Astrocyte of the hippocampus (primary cell): ENCODE measurements at places on chromosomes 4 and X.

- DNase-seq, result no peak
Observed at GRCh38 chr4:138889216-138889615, 126.4 kb upstream of the NOCT start.

DNA sequence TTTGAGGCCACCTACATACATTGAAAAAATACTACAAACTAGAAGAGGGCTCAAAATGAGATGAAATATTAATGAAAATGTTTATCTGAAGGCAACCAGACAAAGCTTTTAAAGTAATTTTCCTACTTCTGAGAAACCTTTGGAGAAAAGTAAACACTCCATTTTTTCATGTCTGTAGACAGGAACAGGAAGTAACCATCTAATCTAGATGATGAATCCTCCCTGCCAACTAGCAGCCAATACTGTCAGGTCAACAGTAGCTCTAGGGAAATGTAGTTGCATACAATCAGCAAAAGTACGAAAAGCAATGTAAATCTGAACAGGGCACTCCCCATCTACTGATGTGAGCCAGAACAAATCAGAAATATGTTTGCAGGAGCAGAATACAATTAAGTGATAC lies 49.0 kb downstream of the AMMECR1 start:
- no peak for DNase-seq

DNA sequence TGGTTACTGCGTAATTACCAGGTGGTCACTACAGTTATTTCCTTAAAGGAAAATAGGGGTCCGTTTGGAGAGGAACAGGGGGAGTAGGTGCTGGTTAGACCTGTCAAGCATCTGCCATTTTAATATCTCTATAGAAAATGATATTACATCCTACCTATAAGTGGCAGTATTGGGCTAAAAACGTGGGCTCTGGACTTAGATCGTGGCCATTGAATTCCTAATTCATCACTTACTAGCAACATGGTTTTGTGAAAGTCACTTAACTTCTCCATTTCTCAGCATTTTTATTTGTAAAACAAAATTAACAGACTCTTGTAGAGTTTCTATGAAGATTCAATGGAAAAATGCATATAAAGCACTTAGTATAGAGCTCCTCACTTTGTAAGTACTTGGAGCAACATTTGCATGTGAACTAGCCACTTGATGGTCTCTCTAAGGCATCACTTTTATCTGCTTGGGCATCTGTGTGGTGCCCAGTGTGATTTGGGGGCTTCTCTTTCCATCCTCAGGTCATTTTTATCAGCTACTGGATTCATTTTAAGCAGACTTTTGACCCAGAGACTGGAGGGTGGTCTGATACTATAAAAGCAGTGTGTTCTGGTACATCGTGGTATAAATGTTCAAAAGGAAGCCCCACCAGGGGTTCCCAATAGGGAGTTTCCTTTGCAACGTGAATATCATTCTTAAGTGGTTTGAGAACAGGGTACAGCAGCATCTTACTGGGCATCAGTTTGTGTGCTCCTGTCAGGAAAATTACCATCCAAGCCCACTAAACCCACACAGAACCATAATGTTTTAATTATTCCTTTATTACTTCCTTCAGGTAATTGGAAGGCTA lies 42.7 kb upstream of the RASSF6 start:
- DNase-seq, result peak; percentile 73

DNA sequence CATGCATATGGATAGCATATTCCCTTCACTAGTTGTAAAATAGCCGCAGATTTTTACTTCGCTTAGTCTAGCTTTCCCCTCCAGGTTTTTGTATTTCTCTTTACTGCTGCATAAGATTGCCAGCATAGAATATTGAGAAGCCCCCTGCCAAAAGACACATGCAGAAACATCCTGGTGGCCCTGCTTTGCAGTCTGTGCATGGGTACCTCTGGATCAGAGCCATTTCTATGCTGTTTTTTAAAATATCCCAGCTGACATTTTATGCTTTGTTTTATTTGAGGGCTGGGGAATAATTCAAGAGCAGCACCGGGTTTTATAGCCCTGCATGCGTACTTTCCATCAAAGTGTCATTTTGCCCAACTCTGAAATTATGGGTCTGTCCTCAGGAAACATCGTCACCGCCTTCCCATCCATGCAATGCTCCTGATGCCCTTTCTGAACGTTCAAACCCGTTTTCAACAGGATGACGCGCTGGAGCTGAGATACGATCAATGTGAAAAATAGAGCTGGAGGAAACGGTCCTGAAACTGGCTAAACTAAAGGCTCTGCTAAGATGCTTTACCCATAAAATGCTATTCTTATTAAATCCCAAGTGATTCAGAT lies 314.3 kb downstream of the EVC2 start:
- no peak for DNase-seq

- no peak for DNase-seq
Observed at GRCh38 chr4:7002336-7002735, 40.8 kb upstream of the TADA2B start.

- DNase-seq, result no peak
Observed at GRCh38 chr4:15917297-15917696, 21.2 kb downstream of the FGFBP1 start.

- DNase-seq, result peak; percentile 75
Observed at GRCh38 chrX:129523079-129523911, at the start of gene SMARCA1. SMARCA1 (minus strand) TSS chrX:129523490; CDS start chrX:129523370, 120 bp downstream.

DNA sequence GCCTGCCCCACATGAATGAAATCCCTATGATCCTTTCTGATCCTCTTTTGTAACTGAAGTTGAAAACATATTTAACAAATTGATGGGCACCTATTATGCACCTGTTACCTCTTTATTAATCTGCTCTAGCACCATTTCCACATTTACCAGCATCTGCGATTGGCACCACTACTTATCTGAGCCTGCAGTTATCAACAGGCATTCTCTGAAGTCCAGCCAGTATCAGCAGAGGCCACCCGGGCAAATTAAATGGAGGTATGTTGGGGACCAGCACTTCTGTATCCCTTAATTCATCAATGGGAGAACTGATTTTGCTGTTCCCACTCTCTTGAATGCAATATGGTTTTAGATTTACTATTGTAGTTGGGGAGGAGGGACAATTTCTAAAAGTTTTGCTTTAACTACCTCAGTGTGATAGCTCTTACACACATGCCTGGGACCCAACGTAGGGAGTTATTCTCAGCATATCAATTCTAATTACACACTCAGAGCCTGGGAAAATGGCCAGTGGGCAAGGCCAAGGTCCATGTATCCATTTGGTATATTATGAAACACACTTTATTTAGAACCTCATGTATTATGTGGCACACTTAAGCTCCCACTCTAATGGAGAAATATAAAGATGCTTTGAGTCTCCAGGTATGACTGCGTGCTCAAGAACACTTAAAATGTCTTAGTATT lies 1927.1 kb upstream of the PCDH7 start:
- no peak for DNase-seq

DNA sequence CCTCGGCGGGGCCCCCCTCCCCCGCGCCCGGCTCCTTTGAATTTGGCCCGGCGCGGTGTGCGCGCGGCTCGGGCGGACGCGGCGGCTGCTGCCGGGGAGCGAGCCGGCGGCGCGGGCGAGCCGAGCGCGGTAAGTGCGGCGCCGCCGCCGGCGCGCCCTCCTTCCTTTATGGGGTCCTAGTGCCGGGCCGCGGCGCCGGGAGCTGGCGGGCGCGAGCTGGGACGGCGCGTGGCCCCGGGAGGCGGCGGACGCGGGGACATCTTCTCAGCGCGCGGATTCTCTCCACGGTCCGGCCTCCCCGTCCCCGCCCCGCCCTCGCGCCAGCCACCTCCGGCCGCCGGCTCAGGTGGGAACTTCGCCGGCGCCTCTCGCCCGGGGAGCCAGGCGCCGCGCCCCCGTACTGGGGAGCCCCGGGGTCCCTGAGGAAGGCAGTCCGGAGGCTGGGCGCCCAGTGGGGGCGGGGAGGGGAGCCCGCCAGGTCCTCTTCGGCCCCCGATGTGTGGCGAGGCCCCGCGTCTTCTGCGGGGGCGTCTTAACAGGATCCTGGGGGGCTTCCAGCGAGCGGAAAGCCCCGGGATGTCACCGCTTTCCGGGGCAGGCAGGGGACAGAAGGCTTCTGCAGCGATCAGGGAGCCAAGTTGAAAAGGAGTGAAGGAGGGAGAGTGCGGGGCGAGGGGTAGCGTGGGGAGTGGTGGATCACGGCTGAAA lies 98.4 kb upstream of the TENM3 start:
- DNase-seq, result no peak

DNA sequence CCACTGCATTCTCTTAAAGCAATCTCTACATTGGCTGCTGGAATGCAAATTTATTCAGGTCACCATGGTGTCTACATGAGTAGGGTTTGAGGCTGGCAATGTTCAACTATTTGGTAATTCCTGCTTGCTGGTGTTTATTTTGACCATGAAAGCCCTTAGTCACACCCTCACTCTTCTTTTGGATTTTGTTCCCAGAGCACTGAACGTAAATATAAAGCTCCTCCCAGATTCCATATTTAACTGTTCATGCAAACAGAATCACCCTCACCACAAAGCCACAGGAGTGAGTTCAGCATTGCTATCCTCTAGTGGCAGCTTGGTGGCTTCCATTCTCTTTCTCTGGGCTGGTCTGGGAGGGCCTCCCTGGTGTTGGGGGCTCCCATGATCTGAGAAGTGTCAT lies 82.8 kb downstream of the LNX1 start:
- peak; percentile 79 for DNase-seq

DNA sequence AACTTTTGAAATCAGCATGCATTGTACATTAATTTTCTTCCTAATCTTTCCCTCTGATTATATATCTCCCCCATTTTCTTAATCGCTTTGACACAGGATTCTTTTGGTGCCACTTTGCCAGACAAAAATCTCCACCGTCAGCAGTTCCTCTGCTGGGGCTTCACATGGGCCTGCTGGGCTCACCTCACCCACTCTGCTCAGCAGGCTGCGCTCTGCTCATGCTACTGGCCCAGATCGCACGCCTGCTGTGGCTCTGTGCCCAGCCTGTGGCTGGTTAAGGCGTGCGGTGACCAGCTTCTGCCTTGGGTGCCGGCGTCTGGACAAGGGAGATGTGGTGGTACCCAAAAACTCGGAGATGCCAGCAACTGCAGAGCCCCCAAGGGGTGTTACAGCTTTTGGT lies 31.1 kb downstream of the UCHL1 start:
- no peak for DNase-seq

GRCh38 chr4:82954212-82954611 lies 53.7 kb downstream of the THAP9 start:
- DNase-seq, result no peak

GRCh38 chr4:54802336-54802735 lies 144.6 kb downstream of the KIT start:
- peak; percentile 51 for DNase-seq

DNA sequence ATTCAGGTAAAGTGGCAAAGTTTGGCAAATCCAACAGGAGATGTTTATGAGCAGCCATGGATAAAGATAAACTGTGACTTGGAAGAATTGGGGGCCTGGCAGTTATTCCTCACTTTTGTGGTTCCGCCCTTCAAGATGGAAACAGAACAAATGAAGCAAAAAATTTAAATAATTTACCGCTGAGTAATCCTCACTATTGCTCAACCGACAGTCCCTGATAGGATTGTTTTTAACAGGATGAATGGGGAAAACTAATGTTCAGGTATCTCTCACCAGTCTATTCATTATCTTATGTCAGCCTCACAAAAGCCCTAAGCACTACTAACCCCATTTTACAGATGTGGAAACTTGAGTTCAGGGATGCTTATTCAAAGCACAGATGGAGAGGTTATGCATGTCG lies 90.8 kb downstream of the FNIP2 start:
- DNase-seq, result no peak

DNA sequence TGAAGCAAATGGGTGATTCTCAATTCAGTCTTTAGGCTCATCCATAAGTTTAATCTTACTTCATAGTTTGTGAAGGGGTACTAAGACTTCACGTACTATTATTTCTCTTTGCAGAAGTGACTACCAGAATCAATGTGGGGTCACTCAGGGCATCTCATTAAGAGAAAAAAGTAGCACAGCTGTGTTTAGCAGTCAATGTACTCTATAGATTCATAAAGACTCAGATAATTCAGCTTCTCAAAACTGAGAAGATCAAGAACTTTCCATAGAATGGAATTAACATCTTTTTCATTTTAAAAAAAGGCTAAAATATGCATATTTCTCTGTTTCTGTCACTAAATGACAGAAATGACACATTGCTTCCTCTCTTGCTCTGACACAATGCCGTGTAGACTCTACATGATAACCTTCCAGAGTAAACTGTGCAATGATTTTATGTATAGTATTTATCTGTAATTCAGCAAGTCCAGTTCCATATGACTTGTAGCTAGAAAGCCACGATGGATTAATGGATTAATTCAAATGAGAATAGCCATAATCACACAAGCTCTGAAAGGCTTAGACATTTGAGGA lies 20.3 kb upstream of the LSM6 start:
- DNase-seq, result no peak

GRCh38 chrX:39226251-39226650 lies 425.0 kb downstream of the MID1IP1 start:
- DNase-seq, result no peak

DNA sequence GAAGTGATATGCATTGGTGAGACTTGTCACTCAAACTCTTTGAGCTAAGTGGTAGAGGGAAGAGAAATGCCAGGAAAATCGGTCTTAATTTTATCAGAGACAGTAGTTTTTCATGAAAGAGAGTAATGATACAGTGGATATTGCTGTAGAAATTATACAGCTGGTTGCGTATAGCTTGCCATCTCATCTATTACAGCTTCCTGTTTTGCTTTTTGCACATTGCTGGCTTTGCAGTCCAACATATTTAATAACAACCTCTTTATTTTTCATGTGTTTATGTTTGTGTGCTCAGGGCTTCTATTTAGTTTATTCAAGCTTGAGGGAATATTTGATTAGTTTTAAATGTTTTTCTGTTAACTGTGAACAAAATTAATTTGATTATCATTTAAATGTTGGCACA lies 11.5 kb downstream of the SMAD1 start:
- no peak for DNase-seq

GRCh38 chrX:132853040-132853439 lies 105.4 kb downstream of the HS6ST2 start:
- no peak for DNase-seq

GRCh38 chrX:109362101-109362500 lies 119.8 kb downstream of the GUCY2F start:
- DNase-seq, result no peak

DNA sequence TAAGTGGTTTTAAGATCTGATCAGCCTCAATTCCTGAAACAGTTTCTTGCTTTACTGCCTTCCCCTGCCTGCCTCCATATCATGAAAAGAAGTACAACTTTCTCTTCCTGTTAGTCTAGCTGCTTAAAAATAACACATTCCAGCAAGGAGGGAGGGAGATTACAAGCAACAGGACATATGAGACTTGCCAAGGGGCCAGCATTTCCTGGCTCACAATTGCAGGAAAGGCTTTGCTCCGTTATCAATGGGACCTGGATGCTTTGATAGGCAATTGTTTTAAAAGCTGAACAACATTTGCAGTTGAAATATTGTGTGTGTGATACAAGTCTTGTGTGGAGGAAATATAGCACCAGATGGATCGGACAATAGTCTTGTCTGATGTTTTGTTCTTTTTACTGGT lies 425.0 kb downstream of the FAT4 start:
- peak; percentile 38 for DNase-seq
